Skeletal muscle cell (primary cell): ENCODE measurements at places on chromosomes 2 and 18.

DNA sequence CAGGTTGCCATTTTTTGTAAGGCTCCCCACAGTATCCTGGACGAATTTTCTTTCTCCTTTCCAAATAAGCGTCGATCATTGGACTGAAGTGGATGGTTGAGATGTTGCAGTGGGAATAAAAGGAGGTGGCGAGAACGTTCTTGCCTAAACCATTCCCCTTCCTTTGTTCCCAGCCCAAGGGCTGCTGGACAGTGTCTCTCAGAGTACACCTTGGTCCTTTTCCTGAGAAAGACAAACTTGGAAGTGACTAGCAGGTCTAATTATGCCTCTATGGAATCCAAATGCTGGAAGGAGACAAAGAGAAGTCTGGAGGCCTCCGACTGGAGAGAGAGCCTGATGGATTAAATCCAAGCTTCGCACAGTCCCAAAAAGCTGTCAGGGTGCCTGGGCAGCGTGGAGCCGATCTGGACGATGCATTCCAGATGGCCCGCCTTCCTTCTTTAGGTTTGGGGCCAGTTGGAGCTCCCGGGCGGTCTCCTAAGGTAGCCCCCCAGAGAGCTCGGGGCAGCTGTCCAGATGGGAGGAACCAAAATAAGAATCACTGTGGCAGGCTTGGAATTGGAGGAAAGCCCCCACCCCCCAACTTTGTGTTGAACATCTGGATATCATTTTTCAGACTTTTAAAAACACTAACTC, 186.8 kb downstream of the TMEM247 start:
- no peak for DNase-seq

DNA sequence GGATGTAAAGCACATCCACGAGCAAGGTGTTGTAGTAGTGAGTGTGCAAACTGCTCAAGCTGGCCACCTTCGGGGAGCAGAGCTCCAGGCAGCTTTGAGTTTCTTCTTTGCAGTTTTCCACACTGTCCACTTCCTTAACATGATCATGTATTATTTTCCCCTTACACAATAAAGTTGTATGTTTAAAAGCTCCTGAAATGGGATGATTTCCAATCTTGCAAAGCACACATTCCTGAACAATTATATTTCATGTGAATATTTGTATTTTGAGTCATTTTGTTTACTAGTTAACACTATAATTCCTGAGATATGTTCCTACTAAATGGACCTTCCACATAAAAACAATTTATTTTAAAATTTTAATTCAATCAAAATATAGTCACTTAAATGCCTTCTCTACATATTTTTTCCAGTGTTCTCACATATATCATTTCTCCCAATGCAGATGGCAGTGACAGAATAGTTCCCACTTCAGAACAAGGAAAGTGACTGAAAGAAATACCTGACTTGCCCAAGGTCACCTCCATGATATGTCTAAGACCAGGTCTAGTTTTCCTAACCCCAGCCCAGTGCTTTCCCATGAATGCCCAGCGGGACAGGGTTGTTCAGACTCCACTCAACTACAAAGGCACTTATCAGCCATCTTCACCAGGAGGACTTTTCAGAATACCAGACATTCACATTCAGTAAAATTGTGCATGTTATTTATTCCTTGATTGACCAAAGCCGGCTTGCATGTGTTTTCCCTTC, 5.5 kb downstream of the CYB5A start:
- DNase-seq, result no peak

DNA sequence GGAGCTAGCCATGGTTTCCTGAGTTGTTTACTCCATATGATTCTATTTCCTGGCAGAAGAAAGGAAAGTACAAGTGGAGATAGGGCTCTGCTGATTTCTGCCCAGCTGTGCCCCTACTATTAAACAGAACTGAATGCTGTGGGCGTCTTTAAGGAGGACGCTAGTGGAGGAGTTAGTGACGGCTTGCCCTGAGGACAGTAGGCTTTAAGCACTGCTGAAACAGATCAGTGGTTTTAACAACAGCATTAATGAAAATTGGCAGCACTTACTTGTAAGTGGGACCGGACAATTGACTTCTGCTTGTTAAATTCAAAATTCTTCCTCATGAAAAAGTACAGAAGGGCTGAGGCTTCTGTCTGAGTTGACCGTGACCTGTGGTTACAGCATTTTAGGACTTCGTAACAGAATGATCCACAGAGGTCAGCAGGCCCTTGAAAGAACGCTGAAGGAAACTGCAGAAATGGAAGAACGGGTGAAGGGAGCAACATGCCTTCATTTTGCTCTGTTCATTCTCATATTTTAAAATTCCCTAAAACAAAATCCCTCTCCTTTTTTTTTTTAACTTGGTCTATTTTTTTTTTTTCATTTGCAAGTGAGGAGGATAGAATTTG, 80.6 kb upstream of the CCDC195 start:
- DNase-seq, result no peak

- no peak for DNase-seq
These were observed 29.3 kb downstream of the CD8B2 start for GRCh38 chr2:106516436-106516835.

- DNase-seq, result no peak
These were observed 113.2 kb downstream of the BCL11A start for GRCh38 chr2:60440079-60440766.

GRCh38 chr18:35371412-35372195, 5.5 kb downstream of the ZNF396 start:
- peak; percentile 25 for DNase-seq

- DNase-seq, result no peak
These were observed 70.0 kb upstream of the PPP1CB start for GRCh38 chr2:28681606-28682005.

GRCh38 chr18:25739376-25739775, 351.0 kb downstream of the SS18 start:
- DNase-seq, result no peak

DNA sequence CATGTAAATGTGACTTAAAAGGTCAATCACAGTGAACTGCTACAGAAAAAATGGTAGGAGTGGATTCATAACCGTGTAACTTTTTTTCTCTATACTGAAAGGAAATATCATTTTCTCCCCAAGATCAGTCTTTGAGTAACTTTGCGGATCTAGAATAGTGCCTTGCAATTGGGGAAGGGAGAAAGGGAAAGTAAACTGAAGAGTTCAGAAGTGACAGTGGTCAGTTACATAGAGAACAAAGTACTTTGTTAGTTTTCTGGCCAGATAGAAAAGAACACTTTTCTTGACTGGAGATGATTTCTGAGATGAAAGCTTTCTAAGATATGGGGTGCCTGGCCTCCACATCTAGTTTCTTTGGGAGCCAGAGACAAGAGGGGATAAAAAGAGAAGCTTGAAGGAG, 26.6 kb downstream of the PARD3B start:
- DNase-seq, result no peak

GRCh38 chr2:149330127-149331022, at the start of gene LYPD6:
Gene LYPD6, plus strand, starts transcription at chr2:149330587. Its CDS starts 107,122 bp downstream, at chr2:149437709.
- peak; percentile 11 for DNase-seq

GRCh38 chr2:224775647-224776046, 59.5 kb upstream of the CCDC195 start:
- DNase-seq, result no peak

- no peak for DNase-seq
These were observed 45.0 kb downstream of the LAMA1 start for GRCh38 chr18:7072593-7072992.

DNA sequence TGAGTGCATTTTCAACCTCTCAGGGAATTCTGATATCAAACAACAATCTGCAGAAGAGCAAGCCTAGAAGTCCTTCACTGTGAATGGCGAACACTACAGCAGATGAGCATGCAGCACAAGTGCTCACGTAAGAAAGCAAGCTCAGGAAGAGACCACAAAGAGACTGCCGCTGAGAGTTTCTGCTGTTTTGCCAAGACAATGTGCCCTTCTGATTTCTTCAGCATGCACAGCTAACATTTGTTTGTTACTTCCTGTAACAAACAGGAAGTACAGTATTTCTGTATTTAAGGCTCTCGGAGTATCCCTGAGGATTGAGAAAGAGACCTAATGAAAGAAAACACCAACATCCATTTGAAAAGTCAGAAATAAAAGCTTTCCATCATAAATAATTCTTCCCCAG, 45.9 kb downstream of the MBOAT2 start:
- no peak for DNase-seq

GRCh38 chr2:236056141-236056540, 112.0 kb downstream of the GBX2 start:
- DNase-seq, result no peak

DNA sequence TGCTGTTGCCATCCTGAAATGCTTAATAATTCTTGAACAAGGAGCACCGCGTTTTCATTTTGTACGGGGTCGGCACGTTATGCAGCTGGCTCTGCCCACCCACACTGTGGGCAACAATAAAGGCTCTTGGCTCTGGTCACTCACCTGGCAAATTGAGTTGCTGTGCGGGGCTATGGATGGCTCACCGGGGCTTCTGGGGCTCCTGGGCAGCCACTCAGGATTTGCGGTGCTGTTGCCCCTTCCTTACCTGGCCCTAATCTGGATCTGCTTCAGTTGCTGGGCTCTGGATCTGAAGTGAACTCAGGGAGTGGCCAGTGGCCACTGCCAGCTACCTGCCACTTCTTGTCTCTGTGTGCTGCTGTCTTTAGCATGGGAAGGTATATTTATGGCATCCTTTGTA, 22.7 kb downstream of the RHOB start:
- no peak for DNase-seq

GRCh38 chr18:35811896-35812295, 160.6 kb upstream of the RMP24 start:
- DNase-seq, result no peak

DNA sequence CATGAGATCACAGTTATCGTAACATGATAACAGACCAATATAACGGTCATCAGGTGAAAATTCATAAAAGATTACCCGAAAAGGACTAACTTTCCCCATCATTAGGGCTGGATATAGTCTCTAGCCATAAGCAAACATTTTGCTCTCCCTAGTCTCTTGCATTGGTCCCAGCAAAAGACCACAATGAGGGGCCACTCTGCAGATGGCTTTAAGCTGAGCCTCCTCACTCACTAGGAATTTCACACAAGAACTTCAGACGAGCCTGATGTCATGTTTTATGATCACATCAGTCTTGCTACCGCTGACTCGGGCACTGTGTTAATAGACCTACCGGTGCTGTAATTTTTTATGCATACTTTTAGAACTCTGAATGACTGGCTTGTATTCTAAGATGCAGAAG, 35.2 kb downstream of the STK17B start:
- DNase-seq, result peak; percentile 14

- no peak for DNase-seq
These were observed 88.3 kb downstream of the COL5A2 start for GRCh38 chr2:189091253-189091652.

DNA sequence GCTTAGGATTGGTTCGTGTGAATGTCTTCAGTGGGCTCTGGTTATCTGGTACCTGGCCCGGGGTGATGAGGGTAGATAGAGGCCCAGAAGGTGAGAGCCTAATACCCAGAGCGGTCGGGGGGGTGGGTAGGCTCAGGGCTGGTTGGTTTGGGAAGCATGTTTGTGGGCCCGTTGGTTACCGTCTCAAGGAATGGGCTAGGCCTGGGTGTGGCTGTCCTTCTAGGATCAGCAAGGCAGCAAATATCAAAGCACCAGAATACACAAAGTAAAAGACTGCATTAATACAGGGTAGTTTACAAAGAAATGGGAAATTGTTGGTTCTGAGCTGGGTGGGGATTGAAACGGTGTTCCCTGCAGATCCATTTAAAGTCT, 6.0 kb upstream of the IL1R2 start:
- DNase-seq, result no peak

- DNase-seq, result peak; percentile 56
These were observed 522.2 kb upstream of the CNTNAP5 start for GRCh38 chr2:123502931-123503330.

GRCh38 chr2:64581777-64582539, 57.8 kb downstream of the AFTPH start:
- no peak for DNase-seq
